ENCODE measurements at places on chromosomes 6 and 20.

- peak; percentile 51 for ATAC-seq
Observed at GRCh38 chr6:116497113-116497676, 14.2 kb upstream of the CALHM5 start.

GRCh38 chr20:8152847-8153246 is 20.8 kb downstream of the PLCB1 start:
- ATAC-seq: no peak

DNA sequence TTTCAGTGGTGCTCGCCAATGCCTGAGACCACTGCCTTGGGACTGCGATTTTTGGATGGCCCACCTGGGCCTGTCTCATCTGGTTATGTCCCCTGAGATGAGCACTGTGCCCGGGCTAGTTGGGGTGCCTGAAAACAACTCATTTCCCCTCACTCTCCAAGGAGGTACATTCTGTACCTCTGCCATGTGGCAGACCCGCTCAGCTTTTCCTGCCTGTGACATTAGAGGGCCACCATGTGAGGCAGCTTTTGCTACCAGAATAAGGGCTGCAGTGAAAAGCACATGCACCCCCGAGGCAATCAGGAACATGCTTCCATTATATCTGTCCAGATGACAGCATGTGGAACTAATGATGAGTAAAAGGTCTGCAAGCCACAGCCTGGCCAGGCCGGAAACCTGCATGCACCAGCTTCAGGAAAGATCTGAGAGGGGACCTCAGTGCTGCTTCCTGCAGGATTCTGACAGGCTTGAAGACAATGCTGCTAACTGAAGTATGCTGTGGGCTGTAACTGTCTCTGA is 11.3 kb upstream of the SRSF6 start:
- no peak for ATAC-seq

- no peak for ATAC-seq
Observed at GRCh38 chr20:62391165-62392076, 4.5 kb downstream of the RPS21 start.

DNA sequence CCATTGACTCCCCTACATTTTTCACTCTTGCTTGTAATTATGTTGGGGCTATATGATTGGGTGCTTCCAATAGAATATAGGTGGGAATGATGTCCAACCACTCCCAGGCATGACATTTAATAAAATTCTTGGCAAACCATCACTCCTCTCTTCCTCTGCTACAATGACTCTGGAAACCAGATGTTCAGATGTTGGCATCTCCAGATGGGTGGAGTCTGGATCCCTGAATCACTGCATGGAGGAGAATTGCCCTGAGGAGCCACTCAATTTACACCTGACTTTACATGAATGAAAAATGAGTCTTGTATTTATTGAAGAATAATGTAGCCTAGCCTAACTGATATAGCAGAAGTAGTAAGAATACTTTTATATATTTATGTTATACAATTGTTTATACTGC is 306.7 kb upstream of the SUPT3H start:
- no peak for ATAC-seq

DNA sequence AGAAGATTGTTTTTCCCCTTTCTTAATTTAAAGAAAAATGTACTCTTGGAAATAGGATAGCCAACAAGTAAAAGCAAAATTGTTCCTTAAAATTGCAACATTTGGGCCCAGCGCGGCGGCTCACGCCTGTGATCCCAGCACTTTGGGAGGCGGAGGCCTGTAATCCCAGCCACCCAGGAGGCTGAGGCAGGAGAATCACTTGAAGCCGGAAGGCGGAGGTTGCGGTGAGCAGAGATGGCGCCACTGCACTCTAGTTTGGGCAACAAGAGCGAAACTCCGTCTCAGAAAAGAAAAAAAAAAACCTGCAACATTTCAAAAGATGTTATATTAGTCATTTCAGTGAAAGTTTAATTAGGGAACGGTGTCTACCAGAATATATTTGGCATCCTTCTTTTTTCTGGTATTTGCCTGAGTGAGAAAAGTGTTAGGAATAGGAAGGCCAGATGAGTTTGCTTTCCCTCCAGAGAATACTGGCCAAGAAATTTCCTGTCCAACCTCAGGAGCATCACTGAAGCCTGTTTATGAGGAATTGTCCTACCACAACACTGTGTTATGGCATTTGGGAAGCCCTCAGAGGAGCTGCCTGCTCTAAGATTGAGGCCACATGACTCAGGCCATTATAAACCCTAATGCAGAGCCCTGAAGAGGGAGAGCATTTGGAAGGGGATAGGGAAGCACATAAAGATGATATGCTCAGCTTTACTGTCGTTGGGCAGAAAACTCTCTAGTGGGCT is 1.2 kb upstream of the GJA1 start:
- no peak for ATAC-seq

DNA sequence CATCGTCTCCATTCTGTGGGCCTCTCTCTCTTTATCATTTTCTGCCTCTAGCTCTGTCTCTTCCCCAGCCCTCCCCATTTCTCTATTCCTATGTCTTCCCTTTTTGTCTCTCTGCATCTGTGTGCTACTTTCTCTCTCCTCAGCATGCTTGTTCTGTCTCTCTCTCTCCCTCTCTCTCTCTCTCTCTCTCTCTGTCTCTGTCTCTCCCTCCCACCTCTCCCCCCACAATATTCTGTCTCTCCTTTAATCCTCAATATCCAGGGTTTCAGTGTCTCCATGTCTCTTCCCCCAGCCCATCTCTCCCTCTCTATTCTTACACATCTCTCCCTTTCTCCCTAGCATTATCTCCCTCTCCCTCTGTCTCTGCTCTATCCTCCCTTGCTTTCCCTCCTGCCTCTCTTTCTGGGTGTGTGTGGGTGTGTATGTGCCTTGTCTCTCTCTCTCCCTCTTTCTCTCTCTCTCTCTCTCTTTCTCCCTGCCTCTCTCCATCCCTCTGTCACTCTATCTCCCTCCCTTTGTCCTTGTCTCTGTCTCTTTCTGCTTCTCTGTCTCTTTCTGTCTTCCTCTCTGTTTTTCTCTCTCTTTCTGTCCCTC is 76.9 kb upstream of the SIRPA start:
- no peak for ATAC-seq

- no peak for ATAC-seq
Observed at GRCh38 chr6:21098744-21099143, 494.8 kb upstream of the SOX4 start.

GRCh38 chr6:53300656-53301551 is 47.8 kb downstream of the ELOVL5 start:
- peak; percentile 56 for ATAC-seq

Measured in motor neuron (in vitro differentiated cells).